ENCODE measurements at places on chromosomes 13 and 19.

GRCh38 chr19:49932041-49932451 lies 2.7 kb upstream of the NUP62 start:
- no peak for DNase-seq

GRCh38 chr13:89832827-89833226 lies 1514.7 kb upstream of the MIR17HG start:
- no peak for DNase-seq

- DNase-seq, result no peak
Measured at GRCh38 chr19:29098091-29098490, 114.9 kb downstream of the UQCRFS1 start.

- no peak for DNase-seq
Measured at GRCh38 chr19:55336101-55336500, 3.6 kb upstream of the KMT5C start.

GRCh38 chr19:23507446-23507845 lies 112.2 kb upstream of the ZNF91 start:
- DNase-seq, result no peak

DNA sequence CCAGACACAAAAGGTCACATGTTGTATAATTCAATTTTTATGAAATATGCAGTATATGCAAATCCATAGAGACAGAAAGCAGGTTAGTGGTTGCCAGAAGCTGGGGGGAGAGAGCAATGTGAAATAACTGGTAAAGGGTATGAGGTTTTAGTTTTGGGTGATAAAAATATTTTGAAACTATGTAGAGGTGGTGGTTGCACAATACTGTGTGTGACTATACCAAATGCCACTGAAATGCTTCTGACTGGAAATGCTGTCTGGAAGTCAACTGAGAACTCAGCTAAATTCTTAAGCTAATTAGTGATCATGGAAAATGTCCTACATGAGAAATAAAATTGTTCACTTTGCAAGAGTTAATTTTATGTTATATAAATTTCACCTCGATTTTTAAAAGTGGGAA lies 65.3 kb upstream of the RXFP2 start:
- no peak for DNase-seq

- DNase-seq, result no peak
Measured at GRCh38 chr13:85640727-85641126, 158.5 kb downstream of the SLITRK6 start.

- DNase-seq, result no peak
Measured at GRCh38 chr19:41868120-41868988, 8.3 kb downstream of the RPS19 start.

DNA sequence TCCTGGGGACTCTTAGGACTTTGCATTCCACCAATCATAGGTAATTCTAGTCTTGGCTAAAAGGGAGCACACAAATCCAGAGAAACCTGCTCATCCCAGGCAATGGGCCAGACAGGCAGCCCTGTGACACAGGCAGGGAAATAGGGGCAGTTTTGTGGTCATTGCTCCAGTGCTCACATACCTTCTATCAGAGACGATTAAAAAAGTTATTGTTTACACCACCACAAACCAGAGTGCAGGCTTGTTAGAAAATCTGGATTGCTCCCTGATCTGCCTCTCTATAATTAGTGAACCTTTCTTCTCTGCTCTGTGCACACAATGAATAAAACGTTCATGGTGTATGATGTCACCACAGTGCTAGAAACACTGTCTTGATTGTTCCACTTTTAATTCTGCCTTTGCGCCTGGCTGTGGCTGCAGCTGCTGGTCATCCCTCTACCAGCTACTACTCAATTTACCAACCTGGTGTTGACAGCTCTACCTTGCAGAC lies 121.6 kb upstream of the SPATA13 start:
- no peak for DNase-seq

GRCh38 chr19:1410136-1410786 lies 2.9 kb downstream of the DAZAP1 start:
- DNase-seq, result no peak

- DNase-seq, result peak; percentile 60
Measured at GRCh38 chr13:21528616-21529015, 69.5 kb upstream of the ZDHHC20 start.

- no peak for DNase-seq
Measured at GRCh38 chr19:38734426-38735256, 9.6 kb downstream of the CAPN12 start.

DNA sequence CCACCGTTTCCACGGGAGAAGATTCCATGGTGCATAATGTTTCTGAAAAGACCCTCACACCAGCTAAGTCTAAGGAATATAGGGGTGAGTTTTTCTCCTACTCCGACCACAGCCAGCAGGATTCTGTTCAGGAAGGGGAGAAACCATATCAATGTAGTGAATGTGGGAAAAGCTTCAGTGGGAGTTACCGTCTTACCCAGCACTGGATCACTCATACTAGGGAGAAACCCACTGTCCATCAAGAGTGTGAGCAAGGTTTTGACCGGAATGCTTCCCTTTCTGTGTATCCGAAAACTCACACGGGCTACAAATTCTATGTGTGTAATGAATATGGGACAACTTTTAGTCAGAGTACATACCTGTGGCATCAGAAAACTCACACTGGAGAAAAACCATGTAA lies 19.1 kb downstream of the ZNF473 start:
- DNase-seq, result no peak

DNA sequence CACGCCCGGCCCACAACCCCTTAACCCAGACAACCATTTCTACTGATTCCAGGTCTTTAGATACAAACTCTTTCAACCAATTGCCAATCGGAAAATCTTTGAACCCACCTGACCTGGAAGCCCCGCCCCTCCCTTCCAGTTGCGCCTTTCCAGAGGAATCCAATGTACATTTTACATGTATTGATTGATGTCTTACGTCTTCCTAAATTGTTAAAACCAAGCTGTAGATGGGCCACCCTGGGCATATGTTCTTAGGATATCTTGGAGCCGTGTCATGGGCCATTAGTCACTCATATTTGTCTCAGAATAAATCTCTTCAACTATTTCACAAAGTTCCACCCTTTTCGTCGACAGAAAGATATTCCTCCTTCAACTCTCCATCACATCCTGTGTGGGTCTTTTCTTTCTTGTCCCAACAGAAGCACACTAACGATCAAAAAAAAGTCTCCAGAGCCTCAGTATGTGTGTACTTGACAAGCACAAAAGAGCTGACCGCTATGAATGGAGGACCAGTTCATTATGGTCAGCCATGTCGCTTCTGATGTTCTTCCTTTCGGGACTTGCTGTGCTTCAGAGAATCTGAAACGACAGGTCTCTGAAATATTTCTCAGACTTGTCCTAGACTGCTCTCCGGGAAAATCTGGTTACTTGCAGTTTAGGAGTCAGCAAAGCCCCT lies 601 bp upstream of the ZNF749 start:
- DNase-seq, result no peak

Measured in fibroblast of skin of left biceps (primary cell).